ENCODE measurements at places on chromosomes 6 and 20.

- DNase-seq = no peak
Measured at GRCh38 chr6:15462256-15462655, 200.6 kb downstream of the DTNBP1 start.

GRCh38 chr6:22025468-22026163, 271.2 kb downstream of the PRL start:
- no peak for DNase-seq

DNA sequence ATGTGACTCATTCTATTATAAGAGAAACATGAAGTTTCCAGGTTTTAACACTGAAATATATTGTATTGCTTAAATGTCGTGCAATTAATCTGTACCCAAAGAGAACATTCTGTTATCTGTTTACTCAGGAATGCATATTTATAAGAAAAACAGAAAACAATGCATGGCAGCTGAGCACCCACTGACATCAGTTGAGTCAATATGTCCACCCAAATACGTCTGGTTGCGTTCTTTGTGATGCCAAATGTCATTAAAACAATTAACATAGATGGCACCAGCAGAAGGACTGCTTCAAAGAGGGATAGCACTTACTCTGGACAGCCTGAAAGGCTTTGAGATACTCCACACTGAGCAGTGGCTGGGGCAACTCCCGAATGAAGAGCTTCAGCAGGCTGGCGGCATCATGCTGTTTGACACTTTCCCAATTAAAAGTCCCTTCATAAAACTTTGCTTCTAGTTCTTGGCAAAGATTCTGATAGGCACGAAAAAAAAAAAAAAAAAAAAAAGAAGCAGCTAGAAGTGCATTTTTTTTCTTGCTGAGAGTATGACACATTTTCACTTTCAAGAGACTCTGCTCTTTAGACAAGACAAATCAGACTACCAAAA, 102.3 kb downstream of the ARHGAP18 start:
- DNase-seq = no peak

GRCh38 chr6:105400501-105400900, 2.4 kb downstream of the PREP start:
- no peak for DNase-seq

- DNase-seq = no peak
Measured at GRCh38 chr6:22372922-22373321, 76.1 kb upstream of the PRL start.

- no peak for DNase-seq
Measured at GRCh38 chr6:110550353-110550752, 73.9 kb upstream of the SLC22A16 start.

GRCh38 chr6:168574699-168575195, 133.8 kb downstream of the SMOC2 start:
- no peak for DNase-seq

All from NCI-H1048 (cell line).